ENCODE measurements at places on chromosomes 1 and 21.

GRCh38 chr1:172515927-172516326 is 17.0 kb upstream of the SUCO start:
- no peak for DNase-seq

GRCh38 chr21:34886240-34887104 is 162.6 kb downstream of the RUNX1 start:
- DNase-seq = no peak

GRCh38 chr1:44554706-44555105 is 119.6 kb downstream of the TMEM53 start:
- DNase-seq = no peak

DNA sequence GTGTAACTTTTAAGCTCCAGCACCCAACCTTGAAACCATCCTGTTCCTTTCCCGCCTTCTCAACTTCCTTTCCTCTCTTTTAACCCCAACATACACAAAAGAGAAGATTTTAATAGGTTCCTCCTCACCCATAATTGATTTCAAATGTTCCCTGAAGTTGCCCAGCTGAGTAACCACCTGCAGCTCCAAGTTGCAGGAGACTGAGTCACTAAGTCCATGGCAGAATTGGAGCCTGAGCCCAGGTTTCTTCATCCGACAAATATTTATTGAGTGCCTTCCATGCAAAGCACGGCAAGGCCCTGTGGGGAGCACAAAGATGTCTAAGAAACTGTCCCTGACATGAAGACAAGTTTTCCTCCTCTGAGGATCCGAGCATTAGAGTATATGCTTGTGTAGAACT is 97.7 kb downstream of the PAPPA2 start:
- DNase-seq = no peak

DNA sequence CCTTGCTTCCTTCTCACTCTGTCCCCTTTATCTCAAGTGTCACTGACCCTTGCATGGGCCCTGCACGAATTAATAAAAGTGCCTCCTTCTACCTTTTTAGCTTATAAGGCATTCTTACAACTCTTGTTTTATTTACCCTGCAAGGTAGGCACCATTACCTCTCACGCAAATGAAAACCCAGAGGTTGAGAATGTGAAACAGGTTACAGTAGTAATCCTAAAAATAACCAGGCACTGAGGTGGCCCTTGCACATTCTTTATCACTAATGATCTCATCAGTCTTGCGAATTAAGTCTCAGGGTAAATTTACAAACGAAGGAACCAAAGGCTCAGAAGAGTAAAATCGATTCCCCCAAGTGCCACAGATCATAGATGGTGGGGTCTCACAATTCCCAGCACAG is 3.7 kb downstream of the GLIS1 start:
- no peak for DNase-seq

DNA sequence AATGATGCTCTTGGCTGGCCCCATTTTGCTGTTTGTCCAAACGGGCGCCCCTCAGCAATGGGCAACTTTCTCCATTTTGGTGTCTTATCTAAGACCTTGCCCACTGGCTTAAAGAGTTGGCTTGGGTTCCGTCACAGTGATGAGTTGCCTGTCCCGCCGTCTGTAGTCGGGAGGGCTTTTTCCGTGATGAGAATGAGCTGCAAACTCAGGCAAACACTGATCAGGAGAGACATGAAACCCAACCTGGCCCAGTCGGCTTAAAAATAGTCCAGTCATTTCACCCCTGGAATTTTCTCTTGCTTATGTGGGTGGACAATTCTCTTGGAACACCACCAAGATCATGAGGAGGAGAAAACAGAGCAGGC is 79.3 kb downstream of the ST6GALNAC3 start:
- no peak for DNase-seq

DNA sequence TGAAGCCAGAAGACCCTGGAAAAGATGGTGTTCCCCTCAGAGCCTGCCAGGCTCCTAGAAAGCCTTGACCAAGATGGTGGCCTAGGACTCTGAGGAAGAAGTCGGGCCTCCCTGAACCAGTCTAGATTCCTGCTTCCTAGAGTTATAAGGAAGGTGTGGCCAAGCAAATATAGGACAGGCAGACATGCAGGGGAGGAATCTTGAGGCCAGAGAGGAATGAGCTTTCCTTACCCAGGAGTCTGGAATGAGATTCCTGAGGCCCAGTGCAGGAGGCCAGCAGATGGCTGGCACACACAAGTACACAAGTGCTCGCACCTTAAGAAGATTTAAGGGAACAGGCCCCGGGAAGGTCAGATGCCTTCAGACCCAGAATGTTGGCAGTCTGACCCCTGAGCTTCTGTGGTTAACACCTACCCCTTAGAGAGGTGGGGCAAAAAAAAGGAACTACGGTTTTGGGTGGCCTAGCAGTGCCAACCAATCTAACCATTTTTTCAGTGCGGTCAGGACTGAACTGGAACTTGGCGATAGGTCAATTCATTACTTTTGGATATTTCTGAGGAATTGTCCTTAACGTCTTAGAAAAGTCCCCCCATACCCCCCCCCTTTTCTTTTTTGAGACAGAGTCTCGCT is 73.3 kb downstream of the MDM4 start:
- DNase-seq = no peak
